ENCODE measurements at places on chromosomes 16 and 17. TPM values are rescaled to one million over a fixed set of nuclear protein-coding genes. Genes with fewer than 3 reads are reported as not detected.

CMTM4 gene
- 20.1 TPM for total RNA-seq

KCNH4 gene
- total RNA-seq = not detected

DLG4 gene
- total RNA-seq = 34.9 TPM

ABCA10 gene
- total RNA-seq = 6.8 TPM

DNA sequence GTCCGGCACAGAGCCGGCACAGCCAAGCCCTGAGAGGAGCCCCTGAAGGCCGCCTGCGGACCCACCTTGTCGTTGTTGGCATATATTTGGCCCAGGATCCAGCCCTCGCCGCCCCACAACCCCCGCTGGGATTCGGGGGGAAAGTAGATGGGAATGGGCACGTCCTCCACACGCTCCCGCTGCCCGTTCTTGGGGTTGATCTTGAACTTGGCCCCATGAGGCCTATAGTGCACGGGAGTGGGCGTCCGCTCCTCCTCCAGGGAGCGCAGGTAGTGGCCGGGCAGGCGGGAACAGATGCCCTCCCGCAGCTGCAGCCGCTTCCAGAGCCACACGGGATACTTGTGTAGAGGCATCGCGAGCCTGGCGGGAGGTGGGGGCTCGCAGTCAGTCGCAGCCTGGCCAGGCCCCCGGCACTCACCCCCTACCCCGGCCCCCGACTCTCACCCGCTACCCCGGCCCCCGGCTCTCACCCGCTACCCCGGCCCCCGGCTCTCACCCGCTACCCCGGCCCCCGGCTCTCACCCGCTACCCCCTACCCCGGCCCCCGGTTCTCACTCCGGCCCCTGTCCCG is 387 bp downstream of the MRPL28 start:
- DNase-seq = no peak

- no peak for DNase-seq
These were observed 199.7 kb upstream of the ASIC2 start for GRCh38 chr17:33492731-33493265.

DNA sequence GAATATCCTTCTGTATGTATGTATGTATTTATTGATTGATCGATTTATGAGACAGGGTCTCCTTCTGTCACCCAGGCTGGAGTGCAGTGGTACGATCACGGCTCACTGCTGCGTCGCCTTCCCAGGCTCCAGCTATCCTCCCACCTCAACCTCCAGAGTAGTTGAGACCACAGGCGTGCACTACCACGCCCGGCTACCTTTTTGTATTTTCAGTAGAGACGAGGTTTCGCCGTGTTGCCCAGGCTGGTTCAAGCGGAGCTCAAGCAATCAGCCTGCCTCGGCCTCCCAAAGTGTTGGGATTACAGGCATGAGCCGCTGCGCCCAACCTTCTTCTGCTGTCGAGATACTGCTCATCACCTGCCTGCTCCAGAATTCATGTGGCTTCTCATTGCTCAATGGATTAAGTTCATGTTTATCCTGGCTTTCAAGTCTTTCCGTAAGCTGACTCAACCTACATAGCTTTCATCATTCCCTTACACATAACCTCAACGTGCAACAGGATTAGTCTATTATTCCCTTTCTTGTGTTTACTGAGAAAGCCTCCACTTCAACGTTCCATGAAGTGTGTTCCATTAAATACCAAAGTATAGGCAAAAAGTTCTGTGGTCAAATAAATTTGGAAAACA is 13.6 kb downstream of the TAC4 start:
- DNase-seq = no peak

- no peak for DNase-seq
These were observed 523.6 kb downstream of the GRIN2A start for GRCh38 chr16:9658586-9658985.

DNA sequence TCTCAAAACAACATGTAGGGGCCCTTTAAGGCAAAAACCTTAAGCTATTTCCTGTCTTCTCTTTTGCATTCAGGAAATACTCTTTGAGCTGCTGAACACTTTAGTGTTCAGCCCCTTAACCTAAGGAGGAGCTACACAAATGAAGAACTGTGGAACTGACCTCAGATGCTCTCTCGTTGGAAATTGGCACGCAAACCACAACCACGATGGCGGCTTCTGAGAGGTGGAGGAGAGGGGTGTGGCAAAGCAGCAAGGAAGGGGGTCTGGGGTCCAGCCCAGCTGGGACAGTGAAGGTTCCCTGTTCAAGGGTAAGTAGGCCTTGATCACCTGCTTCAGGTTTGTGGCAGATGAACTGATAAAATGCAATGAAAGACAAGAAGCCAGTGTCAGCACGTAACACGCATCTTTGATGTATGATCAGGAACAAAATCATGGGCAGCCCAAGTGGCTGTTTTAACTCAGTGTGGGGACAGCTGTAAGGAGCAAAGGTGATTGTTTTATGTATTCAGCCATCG is 291.6 kb upstream of the TNRC6C start:
- no peak for DNase-seq

DNA sequence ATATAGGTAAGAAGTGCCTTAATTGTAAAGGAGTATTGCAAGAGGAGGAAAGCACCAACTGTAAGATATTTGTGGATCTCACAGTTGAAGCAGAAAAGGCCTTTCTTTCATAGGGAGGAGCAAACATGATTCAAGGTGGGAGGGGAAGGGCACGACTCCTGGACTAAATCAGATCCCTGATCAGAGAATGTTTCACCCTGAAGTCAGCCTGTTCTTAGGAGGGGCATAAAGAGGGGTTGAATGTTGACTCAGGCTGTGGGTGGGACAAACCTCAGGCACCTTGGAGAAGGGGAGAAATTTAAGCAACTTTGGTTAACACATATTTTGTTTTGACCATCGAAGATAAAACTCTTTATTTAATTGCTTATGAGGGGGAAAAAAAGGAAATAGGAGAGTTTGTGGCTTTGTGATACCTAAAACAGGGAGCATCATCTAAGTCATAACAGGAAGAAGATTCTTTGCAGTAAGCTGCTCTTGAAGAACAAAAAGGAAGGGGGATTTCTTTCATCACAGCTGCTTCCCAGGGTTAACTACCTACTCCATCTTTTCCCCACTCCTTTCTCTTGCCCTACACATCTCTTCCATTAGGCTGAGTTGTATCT is 158.6 kb upstream of the ZNF267 start:
- no peak for DNase-seq

DNA sequence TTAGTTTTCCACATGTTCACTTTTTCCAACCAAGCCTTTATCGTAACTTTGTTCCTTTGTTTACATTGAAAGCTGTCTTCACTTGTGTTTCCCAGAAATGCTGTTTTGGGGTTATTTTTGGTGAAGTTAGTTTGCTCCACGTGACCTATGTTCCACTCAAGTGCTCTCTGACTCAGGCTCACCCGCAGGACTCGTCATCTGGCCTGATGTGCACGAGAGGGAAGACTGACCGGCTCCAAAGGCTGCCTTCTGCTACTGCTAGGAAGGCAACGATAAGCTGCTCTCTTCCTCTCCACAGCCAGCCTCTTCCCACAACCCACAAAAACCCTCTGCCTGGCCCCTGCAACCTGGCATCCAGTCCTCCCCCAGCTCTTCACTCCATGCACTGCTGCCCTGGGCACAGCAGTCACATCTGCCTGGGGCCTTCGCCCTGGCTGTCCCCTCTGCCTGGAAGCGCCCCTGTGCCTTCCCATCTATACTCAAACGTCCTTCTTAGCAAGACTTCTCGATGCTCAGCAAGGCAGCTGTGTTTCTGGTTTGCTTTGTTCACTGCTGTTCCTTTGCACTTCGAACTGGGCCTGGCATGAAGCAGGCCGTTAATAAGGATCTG is 28.0 kb downstream of the ZCCHC14 start:
- peak; percentile 95 for DNase-seq

- DNase-seq = no peak
These were observed 89.1 kb upstream of the CORO6 start for GRCh38 chr17:29711588-29712385.

GRCh38 chr16:29232811-29233704 is 173.5 kb downstream of the NPIPB11 start:
- DNase-seq = peak; percentile 53

DNA sequence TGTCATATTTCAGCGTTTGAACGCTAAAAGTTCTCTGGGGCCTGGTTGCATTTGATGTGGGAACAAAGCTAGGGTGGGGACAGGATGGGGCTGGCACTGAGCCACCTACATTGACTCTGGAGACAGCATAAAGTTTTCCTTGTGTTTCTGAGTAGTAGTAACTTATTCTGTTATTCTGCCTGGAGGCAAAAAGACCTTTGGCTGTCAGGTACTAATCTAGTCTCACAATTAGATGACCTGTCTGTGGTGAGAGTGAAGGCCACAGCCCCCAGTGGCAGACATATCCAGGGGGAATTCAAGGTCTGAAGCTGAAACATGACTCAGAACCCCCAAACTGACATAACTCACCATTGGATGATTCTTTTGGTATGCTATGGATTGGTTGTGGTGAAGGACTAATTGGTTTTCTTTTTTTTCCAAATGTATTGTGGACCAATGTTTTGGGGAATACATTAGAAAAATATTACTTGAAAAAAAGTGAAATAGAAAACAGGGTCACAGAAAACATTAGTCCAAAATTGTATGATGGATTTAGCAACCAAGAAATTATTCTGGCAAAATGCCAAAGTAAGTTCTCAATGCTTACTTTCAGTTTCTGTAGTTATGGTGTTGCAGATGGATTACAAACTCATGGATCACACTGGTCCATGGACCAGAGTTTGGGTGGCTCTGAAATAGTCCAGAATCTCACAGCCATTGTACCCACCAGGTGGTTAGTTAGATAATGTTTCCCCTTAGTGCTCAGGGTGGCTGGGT is 10.5 kb upstream of the SALL1 start:
- DNase-seq = no peak

DNA sequence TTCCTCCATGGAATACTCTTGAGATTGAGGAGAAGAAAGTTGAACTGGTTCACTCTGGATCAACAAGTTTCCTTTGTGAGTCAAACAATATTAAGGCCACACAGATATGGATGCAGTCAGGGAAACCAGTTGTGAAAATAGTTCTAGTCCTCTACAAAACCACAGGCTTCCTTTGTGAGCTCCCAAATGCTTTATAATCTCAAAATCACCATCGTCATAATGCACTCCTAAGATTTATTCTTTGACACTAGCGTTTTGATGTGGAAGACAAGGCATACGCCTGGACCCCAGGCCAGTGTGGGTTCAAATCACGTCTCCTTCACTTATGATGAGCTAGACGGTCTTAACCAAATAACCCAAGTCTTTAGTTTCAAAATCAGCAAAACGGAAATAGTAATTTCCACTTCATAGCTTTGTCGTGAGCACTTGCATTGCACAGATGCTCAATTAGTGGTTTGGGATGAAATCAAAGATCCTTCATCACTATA is 142.6 kb downstream of the STX8 start:
- DNase-seq = no peak

DNA sequence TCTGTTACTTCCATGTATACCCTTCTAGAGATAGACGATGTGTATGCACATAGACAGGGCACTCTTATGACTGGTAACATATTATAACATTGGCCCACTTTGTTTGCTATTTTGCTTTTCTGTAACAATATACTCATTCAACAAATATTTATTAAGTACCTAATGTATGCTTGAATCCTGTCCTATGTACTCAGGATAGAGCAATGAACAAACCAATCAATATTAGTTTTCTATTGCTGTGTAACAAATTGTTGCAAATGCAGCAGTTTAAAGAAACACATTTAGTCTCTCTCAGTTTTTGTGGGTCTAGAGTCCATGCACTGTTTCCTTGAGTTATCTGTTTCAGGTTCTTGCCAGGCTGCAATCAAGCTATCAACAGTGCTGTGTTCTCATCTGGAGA is 29.7 kb upstream of the TENT4B start:
- DNase-seq = no peak

DNA sequence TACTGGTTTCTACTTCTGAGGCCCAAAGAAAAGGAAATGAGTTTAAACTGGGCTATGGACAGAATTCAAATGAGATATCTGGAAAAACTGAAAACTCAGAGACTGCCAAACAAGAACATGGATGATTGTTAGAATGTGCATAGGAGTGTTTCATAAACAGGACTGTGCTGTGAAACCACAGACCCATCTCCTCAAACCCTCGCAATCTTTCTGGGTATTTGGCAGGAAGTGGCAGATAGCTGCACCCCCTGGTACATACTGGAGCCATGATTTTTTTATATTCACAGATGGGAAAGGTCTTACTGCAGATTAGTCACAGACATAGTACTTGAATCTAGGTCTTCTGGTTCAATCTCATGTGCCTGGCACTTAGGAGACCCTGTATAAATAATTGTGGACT is 145.0 kb downstream of the CCDC182 start:
- DNase-seq = no peak

GRCh38 chr17:75271233-75271954 is 363 bp upstream of the MIF4GD start:
- DNase-seq = peak; percentile 88
